CD4-positive, alpha-beta T cell treated with Interleukin-10 for 1 hour (primary cell): ENCODE measurements at places on chromosomes 5 and 9.

- no peak for DNase-seq
Measured at GRCh38 chr5:55036477-55036876, 12.4 kb downstream of the GZMK start.

DNA sequence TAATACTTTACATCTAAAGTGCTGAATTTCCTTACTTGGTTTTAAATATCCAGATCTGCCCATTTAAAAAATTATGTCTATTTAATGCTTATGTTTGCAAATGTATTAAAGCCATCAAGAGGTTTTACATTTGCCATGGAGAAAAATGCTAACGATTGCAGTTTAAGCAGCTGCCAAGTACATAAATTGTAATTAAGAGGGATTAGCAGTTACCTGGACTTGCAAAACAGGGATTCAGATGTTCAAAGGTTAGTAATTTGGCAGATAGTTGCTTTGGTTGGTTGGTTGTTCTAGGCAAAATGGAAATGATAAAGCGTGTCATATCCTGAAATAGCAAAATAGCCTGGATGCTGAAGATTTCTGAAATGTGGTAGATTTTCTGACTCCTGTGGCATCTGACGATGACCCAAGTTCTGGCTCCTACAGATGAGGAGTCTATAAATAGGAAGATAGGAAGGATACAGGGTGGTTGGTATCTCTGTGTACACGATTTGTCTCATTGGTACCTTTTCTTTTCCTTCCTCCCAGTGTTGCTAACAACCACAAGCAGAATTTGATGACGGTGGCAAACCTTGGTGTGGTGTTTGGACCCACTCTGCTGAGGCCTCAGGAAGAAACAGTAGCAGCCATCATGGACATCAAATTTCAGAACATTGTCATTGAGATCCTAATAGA is 282.9 kb downstream of the NR3C1 start:
- DNase-seq: no peak

- no peak for DNase-seq
Measured at GRCh38 chr9:37514999-37515398, 29.3 kb downstream of the POLR1E start.

GRCh38 chr9:89442501-89442978 is 55.4 kb downstream of the SEMA4D start:
- no peak for DNase-seq
